Fibroblast of skin of back (primary cell): ENCODE measurements at places on chromosomes 3 and 15.

GRCh38 chr3:34109021-34109420, 310.6 kb downstream of the PDCD6IP start:
- no peak for DNase-seq

- peak; percentile 42 for DNase-seq
Measured at GRCh38 chr3:114827495-114827894, 319.6 kb downstream of the ZBTB20 start.

DNA sequence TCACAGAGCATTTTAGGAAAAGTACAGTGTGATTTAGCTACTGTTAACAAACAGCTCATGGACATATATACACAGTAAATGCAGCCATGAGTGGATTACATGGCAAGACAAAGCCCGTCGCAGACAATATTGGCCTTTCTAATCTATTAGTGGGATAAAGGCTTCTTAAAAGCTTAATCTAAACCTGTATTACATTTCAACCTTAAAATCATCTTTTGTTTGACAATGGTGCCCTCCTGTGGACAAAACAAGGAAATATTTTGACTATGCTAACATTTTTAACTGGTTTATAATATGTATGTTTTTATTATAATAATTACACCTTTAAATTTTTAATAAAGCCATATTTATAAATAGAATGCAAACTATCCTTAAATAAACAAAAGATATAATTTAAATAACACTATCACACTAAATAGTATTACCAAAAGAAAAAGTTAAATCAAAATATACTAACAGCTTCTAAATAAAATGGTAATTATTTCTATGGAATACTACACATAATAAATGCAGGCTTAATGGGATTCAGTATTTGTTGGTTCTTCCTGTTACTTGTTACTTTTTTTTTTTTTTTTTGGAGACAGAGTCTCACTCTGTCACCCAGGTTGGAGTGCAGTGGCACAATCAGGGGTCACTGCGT, 38.6 kb downstream of the TAFA4 start:
- peak; percentile 41 for DNase-seq

DNA sequence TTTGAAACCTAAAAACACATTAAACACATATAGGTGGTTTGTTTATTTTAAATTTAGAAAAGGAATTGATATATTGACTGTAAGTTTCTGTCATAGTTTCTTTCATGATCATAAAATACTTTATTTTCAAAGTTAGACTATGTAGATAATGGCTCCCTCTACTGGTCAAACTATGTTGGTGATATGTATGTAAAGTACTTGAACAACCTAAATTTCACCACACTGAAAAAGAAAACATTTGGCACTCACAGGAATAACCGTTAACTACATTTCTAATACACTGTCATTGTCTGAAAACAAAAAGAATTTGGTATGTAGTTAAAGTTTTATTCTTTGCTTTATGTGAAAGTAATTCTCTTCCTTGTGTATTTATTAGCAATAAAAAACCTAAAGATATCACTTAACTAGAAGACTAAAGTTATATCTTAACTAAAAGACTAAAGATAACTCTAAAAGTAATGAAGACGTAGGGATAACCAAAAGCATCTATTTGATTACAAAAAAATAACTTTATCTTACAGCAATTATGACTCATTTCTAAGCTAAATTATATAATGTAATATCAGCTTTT, 427.5 kb downstream of the VGLL3 start:
- peak; percentile 44 for DNase-seq

DNA sequence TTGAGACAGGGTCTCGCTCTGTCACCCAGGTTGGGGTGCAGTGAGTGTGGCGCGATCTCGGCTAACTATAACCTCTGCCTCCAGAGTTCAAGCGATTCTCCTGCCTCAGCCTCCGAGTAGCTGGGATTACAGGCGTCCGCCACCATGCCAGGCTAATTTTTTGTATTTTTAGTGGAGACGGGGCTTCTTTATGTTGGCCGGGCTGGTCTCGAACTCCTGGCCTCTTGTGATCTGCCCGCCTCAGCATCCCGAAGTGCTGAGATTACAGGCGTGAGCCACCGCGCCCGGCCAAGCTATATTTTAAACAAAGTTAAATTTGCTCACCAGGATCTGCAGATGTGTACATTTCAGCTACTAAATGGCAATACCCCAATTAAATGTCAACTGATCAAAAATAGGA, 1.1 kb upstream of the C3orf38 start:
- DNase-seq, result no peak

- DNase-seq, result no peak
Measured at GRCh38 chr3:114308830-114309229, 15.0 kb downstream of the TIGIT start.

DNA sequence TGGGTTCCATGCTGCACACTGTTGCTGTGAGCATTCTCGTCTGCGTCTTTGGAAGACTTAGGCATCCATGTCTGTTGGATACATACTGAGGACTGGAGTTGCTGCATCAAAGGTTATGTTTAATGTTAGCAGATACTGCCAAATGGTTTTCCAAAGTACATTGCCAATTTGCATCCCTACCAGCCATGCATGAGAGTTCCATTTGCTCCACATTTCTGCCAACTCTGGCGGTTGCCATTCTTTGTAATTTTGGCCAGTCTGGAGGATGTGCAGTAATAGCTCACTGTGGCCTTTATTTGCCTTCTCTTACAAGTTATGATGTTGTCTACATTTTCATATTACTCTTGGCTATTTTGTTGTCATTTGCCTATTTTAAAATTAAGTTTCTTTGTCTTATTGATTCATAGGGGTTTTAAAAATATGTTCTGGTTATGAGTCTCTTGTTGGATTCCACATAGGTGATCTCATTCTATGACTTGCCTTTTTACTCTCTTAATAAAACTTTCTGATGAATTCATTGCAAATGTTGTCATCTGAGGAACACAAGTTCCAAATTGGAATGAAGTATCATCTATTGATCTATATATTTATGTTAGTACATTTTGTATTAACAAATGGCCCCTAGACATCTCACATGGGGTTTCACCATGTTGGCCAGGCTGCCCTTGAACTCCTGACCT, 42.1 kb downstream of the FBLN2 start:
- peak; percentile 29 for DNase-seq

- peak; percentile 41 for DNase-seq
Measured at GRCh38 chr3:120567370-120568201, 28.6 kb upstream of the NDUFB4 start.

- no peak for DNase-seq
Measured at GRCh38 chr3:146469150-146470017, at the start of gene PLSCR2. Gene PLSCR2 (minus strand): TSS chr3:146469561. CDS start chr3:146459904, 9,657 bp downstream.
